ENCODE measurements at places on chromosomes 6 and 20. TPM values are rescaled to one million over a fixed set of nuclear protein-coding genes. Genes with fewer than 3 reads are reported as not detected.

The GLP1R gene
- under 0.01 TPM for total RNA-seq

The WFDC12 gene
- total RNA-seq: 0.28 TPM

The ULBP1 gene
- under 0.01 TPM for total RNA-seq

The HMGCLL1 gene
- 0.28 TPM for total RNA-seq

The ECT2L gene
- total RNA-seq: not detected

The TBXT gene
- total RNA-seq: not detected

The ENPP3 gene
- total RNA-seq: under 0.01 TPM

The OR2B6 gene
- not detected for total RNA-seq

The C6orf15 gene
- total RNA-seq: not detected

The FOXA2 gene
- not detected for total RNA-seq

The TMC2 gene
- total RNA-seq: not detected

The HSD17B8 gene
- 9.0 TPM for total RNA-seq

The FOXC1 gene
- total RNA-seq: 2.3 TPM

The EYA4 gene
- total RNA-seq: 2.0 TPM

The SCRT2 gene
- not detected for total RNA-seq

The OXT gene
- not detected for total RNA-seq

The FNDC11 gene
- total RNA-seq: 0.19 TPM

The BPIFB4 gene
- not detected for total RNA-seq

The PDYN gene
- total RNA-seq: not detected

The OPN5 gene
- not detected for total RNA-seq

The SEL1L2 gene
- not detected for total RNA-seq

The NOX3 gene
- total RNA-seq: not detected

The RBPJL gene
- total RNA-seq: not detected

The CTAGE9 gene
- total RNA-seq: not detected

The HTR1E gene
- total RNA-seq: not detected

The TMEM170B gene
- total RNA-seq: 1.7 TPM

The BPI gene
- not detected for total RNA-seq

The YTHDF1 gene
- total RNA-seq: 14.9 TPM

The PACSIN1 gene
- total RNA-seq: not detected

The EMILIN3 gene
- not detected for total RNA-seq

The RSPO4 gene
- not detected for total RNA-seq

The TNNC2 gene
- total RNA-seq: 0.56 TPM

The IP6K3 gene
- under 0.01 TPM for total RNA-seq

The DLL1 gene
- total RNA-seq: 0.38 TPM

The MATN4 gene
- total RNA-seq: not detected

The ARMC2 gene
- total RNA-seq: 6.2 TPM

The ALDH5A1 gene
- total RNA-seq: 0.96 TPM

The JPH2 gene
- total RNA-seq: 0.96 TPM

All from regular cardiac myocyte (primary cell).